ENCODE measurements at places on chromosomes 2 and 18.

DNA sequence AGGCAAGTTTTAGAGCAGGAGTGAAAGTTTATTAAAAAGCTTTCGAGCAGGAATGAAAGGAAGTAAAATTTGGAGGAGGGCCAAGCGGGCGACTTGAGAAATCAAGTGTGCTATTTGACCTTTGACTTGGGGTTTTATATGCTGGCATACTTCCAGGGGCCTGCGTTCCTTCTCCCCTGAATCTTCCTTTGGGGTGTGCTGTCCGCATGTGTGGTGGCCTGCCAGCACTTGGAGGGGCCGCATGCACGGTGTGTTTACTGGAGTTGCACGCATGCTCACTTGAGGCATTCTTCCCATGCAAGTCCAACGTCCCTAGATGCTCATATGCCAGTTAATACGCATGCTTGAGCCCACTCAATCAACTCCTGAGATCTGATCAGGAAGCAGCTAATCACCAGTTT lies 78.3 kb upstream of the MAP4K4 start:
- no peak for DNase-seq

- no peak for DNase-seq
Observed at GRCh38 chr18:63220903-63221302, 98.7 kb downstream of the BCL2 start.

DNA sequence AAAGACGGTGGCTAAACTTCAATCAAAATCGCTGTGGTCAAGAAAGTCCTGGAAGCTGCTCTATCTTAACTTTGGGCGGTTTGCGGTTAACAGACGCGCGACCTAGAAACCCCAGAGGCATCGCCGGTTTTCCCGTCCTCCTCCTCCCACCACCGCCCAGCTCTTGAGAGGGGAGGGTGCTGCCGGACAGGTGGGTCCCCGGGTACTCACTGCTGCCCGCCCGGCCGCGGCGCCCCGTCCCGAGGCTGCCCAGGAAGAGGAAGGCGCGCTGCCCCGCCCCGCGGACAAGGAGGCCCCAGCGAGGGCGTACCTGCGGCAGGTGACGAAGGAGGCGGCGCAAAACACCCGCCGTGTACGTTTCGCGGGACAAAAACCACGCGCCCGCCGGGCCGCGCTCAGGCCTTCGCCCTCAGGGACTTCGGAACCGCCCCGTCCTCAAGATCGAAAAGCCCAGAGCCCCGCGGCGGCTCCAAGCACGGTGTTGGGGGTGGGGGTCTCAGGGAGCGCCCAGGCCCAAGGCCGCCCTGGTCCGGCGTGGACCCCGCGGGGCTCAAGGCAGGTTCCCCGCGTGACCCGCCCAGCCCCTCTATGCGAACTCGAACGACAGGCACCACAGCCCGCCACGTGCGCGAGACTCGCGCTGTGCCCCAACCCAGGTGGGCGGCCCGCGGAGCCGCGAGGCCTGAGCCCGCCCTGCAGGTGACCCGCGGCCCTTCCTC lies at the start of gene SH3YL1:
Gene SH3YL1, minus strand, starts transcription at position 259 of the 719 bp plus-strand sequence. Its CDS starts 48 bp downstream, at position 211.
- no peak for DNase-seq

DNA sequence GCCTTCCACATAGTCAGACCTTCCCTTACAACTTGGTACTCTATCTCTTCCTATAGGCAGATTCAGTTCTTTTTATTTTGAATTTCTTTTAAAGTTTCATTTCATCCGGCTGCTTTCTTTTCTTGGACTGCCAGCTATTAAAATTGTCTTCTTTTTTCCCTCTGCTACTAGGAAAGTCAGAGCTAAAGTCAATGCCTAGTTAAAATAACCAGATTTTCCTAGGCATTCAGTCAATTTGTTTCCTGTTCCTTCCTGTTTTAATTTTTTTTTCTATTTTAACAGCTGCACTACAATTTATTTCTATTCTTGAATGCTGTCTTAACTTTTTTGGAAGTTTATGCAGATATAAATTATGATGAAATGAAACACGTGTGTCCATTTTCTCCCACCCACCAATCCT lies 84.8 kb downstream of the EVA1A start:
- DNase-seq, result no peak

GRCh38 chr18:63003899-63004298 lies 288.6 kb downstream of the PHLPP1 start:
- no peak for DNase-seq

DNA sequence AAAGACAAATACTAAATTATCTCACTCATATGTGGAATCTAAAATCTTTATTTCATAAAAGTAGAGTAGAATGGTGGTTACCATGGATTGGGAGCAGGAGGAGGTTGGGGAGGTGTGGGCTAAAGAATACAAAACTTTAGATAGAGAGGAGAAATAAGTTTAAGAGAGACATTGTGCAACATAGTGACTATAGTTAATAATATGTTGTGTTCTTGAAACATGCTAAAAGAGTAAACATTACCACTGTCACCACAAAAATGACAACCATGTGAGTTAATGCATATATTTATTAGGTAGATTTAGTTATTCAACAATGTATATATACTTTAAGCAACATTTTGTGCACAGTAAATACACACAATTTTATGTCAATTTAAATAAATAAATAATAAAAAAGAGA lies 128.5 kb upstream of the COL3A1 start:
- DNase-seq, result no peak

DNA sequence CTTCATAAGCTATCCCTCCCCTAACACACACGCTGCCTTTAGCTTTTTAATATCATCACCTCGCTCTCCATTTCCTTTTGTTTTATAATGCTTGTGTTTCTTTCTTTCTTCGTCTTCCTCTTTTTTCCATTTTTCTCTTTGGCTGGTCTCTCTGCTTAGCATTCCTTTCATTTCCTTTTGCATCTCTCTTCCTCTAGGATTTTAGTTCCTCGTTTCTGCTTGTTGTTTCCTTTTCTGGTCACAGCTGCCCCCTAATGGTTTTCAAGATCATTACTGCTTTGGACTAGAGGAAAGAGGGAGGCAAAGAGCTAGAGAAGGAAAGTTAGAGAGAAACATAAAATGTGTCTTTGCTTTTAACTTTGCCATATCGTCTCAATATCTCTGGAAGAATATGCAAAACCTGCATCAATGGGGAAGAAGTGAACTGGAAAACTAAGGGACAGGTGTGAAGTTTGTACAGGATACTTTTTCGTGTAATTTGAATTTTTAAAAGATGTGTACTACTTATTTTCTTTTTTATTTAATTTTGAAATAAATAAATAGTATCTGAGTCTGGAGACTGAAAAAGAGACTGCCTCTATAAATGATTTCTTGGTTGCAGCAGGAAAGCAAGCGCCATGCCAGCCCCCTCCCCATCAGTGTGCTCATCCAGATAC lies 6.3 kb upstream of the NRP2 start:
- DNase-seq, result peak; percentile 43

DNA sequence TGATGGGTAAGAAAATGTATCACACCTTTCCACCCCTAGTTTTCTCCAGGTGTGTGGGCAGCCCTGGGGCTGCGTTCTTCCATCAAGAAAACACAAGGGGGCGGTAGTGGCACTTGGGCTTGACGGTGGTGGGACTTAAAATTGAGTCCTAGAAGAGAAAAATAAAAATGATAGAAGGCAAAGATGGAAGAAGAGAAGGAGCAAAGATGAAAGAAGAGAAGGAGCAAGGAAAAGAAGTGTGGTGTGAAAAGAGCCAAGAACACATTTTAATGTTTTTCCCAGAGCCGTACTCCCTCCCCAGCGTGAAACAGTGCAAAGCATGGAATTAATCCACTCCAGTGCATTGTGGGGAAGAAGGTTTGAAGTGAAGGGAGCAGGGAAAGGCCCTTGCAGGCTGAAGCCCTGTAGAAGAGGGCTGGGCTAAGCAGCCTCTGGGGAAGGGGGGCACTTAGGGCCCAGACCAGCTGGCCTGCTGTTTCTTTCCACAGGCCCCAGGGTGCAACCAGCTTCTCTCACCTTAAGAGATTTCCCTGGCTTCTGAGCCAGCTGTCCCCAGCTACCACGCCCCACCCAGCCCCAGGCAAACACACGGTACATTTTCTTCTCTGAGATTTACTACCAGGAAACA lies 256.8 kb downstream of the RNF152 start:
- peak; percentile 32 for DNase-seq

DNA sequence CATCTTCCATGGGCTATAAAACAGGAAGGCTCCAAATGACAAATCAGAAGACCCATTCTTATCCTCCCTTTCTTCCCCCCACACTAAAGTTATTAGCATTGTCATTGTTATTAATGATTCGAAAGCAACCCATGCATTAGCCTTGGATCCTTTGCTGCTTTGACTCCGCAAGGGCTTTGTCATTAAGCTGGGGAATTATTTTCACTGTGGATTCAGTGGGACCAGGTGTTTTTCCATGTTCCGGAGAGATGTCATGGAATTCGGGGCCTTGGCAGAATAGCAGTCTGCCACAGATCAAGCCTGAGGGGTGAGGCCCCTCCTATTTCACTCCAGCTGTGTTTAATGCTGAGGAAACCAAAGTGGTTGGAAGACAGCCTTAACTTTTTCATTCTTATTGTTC lies 357.1 kb downstream of the EN1 start:
- no peak for DNase-seq

GRCh38 chr2:70708376-70709199 lies 59.4 kb downstream of the ADD2 start:
- no peak for DNase-seq

GRCh38 chr2:205169012-205169411 lies 513.3 kb upstream of the NRP2 start:
- no peak for DNase-seq

- no peak for DNase-seq
Observed at GRCh38 chr2:96241900-96242611, 23.7 kb downstream of the TMEM127 start.

GRCh38 chr18:27860701-27861107 lies 316.2 kb downstream of the CDH2 start:
- DNase-seq, result peak; percentile 66

DNA sequence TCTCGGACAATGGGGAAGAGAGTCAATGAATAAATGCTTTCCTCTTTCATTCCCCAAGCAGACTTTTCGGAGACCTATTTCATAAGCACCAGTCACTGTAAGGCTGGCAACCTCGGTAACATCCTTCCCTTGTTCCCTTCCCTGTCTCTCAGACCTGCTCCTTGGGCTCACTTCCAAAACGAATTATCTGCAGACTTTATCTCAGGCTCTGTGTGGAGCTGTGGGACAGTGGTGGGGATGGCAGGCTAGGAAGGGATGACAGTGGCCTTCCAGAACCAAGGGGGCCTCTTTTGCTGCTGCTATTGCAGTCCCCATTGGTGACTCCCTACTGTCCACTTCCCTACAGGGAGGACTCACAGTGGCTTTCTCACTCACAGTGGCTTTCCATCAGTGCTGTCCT lies 185.6 kb upstream of the MEX3C start:
- DNase-seq, result no peak

GRCh38 chr2:45872211-45872610 lies 220.7 kb downstream of the PRKCE start:
- no peak for DNase-seq

DNA sequence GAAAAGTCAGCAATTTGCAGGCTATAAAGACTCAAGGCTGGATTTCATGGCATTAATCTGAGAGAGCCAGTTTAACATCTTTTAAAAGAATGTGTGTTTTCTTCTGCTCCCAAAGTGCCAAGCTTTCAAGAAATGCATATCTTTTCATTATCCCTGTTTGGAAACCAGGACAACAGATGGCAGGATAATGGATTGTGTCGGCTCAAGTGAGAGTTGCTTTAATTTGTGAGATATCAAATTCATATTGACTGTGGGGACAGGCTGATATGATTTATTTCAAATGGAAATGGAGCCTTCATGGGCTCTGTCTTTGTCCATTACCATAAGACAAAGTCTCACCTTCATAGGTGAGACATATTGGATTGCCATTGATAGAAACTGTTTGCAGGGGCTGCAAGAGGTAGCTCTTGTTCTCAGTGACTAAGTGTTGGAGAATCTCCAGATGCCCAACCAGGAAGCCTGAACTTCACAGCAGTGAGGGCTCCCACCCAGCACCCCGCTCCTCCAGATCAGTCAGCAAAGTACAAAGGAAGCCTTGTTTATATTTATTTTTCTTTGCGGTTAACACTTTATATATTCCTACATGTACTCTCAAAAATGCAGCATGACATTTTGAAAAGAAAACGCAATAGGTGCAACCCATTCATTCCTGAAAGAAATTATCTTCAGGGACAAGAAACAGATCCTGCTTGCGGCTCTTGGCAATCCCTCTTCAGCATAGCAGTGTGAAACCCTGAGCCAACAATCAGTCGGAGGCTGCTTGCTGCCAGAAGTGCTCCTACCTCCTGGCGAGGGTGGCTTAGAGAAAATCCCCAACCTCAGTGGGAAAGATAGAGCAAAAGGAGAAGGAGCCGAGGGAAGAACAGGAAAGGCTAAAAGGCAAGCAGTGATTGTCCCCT lies 65.8 kb upstream of the ATL2 start:
- DNase-seq, result no peak

- DNase-seq, result no peak
Observed at GRCh38 chr2:152766928-152767327, 48.5 kb downstream of the ARL6IP6 start.
